ENCODE measurements at places on chromosomes 3 and 15.

DNA sequence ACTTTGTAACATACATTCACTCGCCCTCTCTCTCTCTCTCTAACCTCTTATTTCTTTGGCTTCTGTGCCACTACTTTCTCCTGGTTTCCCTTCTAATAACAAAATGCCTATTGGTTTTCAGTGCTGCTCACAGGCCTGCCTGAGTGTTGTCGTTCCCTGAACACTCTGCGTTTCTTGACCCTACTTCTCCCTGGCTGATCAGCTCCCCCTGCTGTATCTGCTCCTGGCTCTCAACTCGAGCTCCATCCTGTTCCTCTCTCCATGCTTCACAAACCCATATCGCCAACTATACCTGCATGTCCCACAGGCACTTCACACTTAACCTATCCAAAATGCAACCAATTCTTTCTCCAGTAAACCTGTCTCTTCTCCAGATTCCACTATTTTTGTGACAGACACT lies 111.4 kb downstream of the OPA1 start:
- DNase-seq, result no peak

- no peak for DNase-seq
Measured at GRCh38 chr15:45417303-45417950, 39.1 kb upstream of the GATM start.

GRCh38 chr15:91855684-91856489 lies 2.4 kb downstream of the SLCO3A1 start:
- no peak for DNase-seq

- DNase-seq, result no peak
Measured at GRCh38 chr3:102614585-102614984, 179.8 kb downstream of the ZPLD1 start.

GRCh38 chr15:63070681-63071129 lies 28.2 kb downstream of the TPM1 start:
- no peak for DNase-seq

- no peak for DNase-seq
Measured at GRCh38 chr15:79675982-79676381, 220.8 kb downstream of the MTHFS start.

GRCh38 chr3:160671231-160671630 lies 5.7 kb upstream of the ARL14 start:
- no peak for DNase-seq

- DNase-seq, result no peak
Measured at GRCh38 chr15:74295800-74296199, 59.7 kb downstream of the CCDC33 start.
